ENCODE measurements at places on chromosomes 4 and X. TPM values are rescaled to one million over a fixed set of nuclear protein-coding genes. Genes with fewer than 3 reads are reported as not detected.

- DNase-seq, result no peak
These were observed 59.9 kb upstream of the PDGFRA start for GRCh38 chr4:54169176-54169575.

GRCh38 chr4:48035952-48036351 is 19.4 kb downstream of the NIPAL1 start:
- no peak for DNase-seq

DNA sequence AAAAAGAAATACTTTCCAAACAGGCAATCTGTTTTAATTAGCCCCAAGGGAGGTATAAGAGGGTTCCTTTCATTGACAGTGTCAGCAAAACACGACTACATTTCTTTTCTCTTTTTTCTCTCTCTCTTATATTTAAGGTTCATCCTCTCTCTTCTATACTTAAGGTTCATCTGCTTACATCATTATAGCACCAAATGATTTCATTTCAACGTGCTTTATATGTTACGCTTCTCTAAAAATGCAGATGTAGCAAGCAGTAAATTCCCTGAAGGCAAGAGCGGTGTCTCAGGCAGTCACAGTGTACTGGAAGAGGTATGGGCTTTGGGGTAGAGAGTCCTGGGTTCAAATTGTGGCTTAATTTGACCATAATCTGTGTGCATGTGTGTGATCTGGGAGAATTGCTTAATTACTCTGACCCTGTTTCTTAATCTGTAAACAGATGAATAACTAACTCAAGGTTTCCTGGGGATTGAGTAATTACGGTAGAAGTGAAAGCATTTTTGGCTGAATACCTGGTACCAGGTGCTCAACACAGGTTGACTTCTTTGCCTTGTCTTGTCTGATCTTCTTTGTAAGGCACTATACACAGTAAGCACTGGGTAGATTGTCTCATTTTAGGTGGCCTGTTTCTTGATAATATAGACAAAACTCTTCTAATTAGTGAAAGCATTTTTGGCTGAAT is 180.8 kb downstream of the SPRY1 start:
- DNase-seq, result no peak

DNA sequence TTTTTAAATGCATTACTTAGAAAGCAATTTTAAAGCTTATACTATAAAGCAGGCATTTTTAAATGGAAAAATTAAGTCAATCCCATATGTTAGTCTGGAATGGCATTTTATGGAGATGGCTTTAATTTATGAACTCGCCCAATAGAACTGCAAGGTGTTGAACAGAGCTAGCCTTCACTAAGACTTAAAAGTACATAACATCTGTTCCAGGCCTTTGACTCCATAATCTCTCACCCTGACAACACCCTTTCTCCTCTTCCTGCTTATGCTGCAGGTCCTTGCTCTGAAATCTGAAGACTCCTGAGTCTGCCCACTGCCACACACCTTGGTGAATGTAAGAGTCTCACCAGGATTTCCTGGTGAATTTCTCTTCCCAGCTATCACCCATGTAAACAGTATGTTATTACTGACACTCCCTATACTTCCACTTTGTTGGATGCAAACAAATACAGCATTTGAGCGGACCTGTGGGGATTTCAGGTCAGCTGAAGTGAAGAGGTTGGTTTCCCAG is 17.7 kb upstream of the SLC39A8 start:
- DNase-seq, result no peak

DNA sequence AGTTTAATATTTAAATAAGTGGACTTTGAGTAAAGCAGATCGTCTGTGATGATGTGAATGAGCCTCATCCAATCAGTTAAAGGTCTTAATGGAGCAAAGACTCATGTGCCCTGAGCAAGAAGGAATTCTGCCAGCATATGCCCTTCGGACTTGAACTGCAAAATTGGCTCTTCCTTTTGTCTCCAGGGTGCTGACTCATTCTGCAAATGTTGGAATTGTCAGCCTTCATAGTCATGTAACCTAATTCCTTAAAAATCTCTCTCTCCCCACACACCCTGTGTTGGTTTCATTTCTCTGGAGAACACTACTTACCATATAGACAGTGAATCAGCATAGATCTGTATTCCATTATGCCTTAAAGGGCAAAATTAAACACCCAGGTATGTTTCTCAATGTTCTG is 609.8 kb upstream of the GALNTL6 start:
- DNase-seq, result no peak

DNA sequence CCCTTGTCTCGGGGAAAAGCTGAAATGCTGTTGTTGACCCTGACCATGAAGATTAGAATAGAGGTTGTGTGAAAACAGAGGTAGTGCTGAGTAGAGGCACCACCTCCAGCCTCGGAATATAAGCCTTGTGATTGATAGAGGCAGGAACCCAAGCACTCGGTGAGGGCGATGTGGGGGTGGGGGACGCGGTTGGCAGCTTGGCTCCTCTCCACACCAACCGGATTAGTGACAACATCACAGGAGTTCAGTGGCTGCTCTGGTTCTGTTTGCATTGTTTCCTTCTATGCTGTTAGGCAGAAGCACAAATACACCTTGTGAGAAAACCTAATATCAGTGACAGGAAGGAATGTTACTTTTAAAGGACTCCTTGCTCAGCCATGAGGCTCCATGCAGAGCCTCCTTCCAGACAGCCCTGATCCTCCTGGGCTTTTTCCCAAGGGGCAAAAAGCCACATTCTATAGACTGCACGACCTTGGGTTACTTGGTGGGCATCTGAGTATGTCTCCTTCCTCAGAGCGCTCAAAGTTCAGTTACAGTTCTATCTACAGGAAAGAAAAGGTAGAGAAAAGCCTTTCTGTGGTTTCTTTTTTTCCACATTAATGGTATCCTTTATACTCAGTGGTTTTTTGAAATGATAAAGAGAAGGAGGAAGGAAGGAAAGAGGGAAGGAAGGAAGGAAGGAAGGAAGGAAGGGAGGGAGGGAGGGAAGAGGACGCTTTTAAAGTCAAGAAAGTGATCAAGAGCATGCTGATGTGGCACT is 150.4 kb upstream of the NOCT start:
- no peak for DNase-seq

DNA sequence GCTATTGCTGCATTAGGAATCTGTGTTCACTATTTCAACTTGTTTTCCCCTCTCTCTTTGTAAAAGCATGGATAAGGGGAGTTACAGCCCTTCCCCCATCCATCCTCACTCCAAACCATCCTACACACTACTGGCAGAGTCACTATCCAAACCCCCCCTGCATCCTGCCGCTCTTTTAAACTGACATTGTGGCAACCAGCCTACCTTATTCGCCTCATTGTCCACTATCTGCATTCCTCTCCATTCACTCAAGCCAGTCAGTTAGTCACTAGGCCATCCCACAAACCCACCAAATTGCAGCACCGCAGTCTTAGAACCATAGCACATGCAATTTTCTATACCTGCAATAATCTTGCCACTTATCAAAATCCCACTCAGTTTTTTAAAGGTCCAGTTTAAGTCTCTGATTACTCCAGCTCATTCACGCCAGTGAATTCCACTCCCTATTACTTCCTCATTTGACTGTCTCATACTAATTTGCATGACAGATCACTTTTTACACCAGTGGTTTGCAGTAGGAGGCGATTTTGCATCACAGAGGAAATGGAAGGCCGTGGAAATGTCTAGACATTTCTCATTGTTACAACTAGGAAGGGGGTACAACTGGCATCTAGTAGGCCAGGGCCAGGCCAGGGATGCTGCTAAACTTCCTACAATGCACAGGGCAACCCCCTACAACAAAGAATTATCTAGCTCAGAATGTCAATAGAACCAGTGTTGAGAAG is 181.8 kb downstream of the HS6ST2 start:
- DNase-seq, result no peak

- DNase-seq, result no peak
These were observed 679.2 kb downstream of the NLGN4X start for GRCh38 chrX:5549512-5549911.

DNA sequence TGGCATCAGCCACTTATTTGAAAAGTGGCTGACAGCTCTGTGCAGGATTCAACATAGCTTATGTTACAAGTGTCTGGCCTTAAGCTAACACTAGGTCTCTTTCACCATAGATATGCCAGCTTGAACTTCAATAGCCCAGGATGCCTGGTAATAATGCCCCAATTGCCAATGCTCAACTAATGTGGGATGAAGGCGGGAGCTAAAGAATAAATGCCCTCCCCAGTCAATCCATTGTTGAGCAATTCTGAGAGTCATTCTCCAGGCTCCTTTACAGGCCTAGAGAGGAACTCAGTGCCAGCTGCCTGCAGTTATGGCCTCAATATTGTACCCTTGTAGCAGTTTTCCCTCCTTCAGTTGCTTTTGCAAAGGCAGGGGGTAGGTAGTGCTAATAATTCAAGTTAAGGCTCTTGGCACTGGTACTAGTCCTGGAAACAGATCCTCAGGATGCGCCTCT is 460.2 kb downstream of the GABRG1 start:
- DNase-seq, result no peak

DNA sequence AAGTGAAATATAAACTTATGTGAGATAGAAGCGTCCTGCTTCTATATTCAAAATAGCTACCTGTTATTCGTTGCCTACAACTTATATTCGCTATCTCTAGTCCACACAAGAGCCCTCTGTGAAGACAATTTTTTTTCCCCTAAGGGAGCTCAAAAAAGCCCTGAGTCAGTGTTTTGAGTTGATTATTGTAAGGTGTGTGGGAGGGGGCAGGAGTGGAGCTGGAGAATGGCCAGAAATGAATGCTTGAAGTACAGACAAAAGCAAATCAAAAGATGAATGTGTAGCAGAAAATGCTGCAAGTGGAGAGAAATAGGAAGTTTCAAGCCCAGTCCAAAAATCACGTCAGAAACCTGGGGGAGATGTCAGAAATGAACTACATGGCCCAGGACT is 655.0 kb upstream of the LCORL start:
- DNase-seq, result no peak

- no peak for DNase-seq
These were observed 367.4 kb downstream of the UNC5C start for GRCh38 chr4:95181243-95181995.

GRCh38 chrX:27008486-27008885 is 454.7 kb downstream of the PPP4R3C start:
- no peak for DNase-seq

- DNase-seq, result no peak
These were observed 186.8 kb downstream of the QDPR start for GRCh38 chr4:17325098-17325497.

- DNase-seq, result no peak
These were observed 6.0 kb upstream of the IDS start for GRCh38 chrX:149511081-149511480.

GRCh38 chr4:81664079-81664478 is 192.4 kb upstream of the RASGEF1B start:
- DNase-seq, result no peak

NWD2 gene
- not detected for total RNA-seq

GYPA gene
- total RNA-seq, result 0.48 TPM

MMRN1 gene
- total RNA-seq, result 2.5 TPM

TMEM185A gene
- total RNA-seq, result 30.2 TPM

HSD17B13 gene
- 0.38 TPM for total RNA-seq

FGFR3 gene
- total RNA-seq, result 4.7 TPM

CDX4 gene
- total RNA-seq, result not detected

MAGEB2 gene
- not detected for total RNA-seq

SOWAHD gene
- total RNA-seq, result not detected

GJB1 gene
- not detected for total RNA-seq

Data from cardiac septum (tissue), 1 donor.